ENCODE measurements at places on chromosomes 5 and 9.

- peak; percentile 95 for DNase-seq
Measured at GRCh38 chr5:180816608-180817534, 14.3 kb upstream of the MGAT1 start.

DNA sequence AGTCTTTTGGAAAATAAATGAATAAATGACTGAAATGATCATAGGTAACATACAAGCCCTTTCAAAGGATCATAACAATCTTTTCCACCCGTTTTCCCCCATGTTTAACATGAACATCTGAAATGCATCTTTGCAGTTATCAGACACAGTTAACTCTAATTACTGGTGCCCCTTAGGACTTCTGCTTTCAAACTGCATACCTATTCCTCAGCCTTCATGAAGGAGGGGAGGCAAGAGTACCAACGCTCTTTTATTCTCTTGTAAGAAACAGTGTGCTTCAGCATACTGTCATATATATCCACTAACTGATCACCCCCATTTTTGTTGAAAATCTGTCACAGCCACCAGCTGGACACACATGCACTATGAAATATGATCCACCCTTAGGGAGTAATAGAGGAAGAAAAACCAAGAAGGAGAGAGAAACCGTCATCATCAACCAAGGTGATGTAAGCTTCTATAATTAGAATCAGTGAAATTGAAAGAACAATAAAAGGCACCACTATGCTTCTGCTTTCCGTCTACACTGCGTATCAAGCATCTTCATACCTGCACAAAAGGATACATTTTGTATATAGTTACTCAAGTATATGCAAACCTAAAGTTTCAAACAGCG lies 98.7 kb downstream of the RAPGEF6 start:
- no peak for DNase-seq

- no peak for DNase-seq
Measured at GRCh38 chr9:85528607-85529006, 213.1 kb downstream of the AGTPBP1 start.

GRCh38 chr5:132462856-132463745 lies 27.5 kb downstream of the IRF1 start:
- no peak for DNase-seq

DNA sequence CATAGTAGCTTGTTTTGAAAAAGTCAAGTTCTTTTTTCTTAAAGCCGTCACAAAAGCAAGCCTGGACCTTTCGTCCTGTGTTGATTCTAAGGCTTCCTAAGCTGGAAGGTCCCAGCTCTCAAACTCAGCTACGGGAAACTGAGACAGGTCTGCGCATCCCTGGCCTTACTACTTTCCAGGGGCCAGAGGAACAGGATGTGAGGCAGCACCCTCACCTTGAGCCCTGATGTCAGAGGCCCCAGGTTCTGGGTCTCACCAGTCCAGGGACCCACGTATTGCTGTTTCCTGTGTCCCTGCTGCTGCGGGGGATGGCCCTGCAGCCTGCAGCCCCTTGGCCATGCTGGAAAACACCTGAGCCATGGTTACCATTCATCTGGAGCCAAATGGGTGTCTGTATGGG lies 123.9 kb downstream of the COL23A1 start:
- DNase-seq = no peak

- DNase-seq = peak; percentile 30
Measured at GRCh38 chr5:80959768-80960442, at the start of gene RASGRF2. TSS of gene RASGRF2 (plus strand) at chr5:80960363. CDS start at chr5:80960739, 376 bp downstream.

GRCh38 chr5:53030893-53031292 lies 41.7 kb downstream of the ITGA2 start:
- DNase-seq = no peak

DNA sequence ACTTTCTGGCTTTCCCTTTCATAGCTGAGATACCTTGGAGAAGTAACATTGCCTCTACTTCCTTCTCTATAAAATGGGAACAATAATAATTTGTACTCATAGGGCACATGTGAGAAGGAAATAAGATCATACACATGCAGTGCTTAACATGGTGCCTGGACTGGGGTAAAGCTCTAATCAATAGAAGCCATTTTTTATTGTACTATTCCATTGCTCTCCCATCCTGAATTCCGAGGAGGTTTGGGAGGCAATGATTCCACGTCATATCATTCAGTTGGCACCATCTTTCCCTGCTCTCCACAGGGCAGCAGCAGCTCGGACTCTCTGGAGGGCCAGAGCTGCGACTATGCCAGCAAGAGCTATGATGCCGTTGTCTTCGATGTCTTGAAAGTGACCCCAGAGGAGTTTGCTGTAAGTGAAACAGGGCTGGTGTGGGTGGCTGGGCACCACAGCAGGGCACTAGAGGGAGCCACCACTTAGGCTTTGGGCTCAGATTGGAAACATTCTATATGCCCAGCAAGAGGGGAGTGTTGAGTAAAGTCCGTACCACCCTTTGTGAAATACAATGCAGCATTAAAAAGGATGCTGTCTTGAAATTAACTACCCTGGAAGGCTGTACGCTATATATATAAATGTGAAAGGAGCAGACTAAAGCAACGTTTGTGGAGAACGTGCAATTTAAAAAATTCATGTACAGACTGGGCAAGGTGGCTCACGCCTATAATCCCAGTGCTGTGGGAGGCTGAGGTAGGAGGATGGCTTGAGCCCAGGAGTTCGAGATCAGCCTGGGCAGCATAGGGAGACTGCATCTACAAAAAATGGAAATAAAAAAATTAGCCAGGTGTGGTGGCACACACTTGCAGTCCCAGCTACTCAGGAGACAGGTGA lies 51.2 kb downstream of the RALGPS1 start:
- DNase-seq = peak; percentile 47

- DNase-seq = no peak
Measured at GRCh38 chr5:69493396-69494133, 975 bp downstream of the OCLN start.

DNA sequence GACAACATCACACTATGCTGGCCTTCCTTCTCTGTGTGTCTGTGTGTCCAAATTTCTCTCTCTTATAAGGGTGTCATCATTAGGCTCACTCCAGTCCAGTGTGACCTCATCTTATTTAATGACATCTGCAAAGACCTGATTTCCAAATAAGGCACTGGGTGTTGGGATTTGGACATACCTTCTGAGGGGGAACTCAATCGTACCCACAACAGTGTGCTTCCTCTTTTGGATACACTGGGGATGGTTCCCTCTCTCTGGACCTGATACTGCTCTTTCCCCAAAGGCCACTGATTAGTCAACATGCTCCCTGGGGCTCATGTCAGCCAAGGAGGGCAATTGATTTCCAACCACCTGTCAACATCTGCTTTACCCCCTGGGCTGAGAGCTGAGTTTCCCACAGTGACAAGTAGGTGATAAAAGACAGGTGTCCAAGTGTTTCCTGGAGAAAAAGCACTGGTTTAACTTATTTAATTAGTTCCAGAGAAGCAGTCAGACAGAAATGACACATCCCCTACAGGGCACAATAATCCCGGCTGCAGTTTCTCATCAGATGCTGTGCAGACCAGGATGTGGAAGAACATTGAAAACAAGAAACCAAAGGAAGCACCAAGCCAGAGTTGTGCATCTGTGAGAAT lies 17.8 kb upstream of the CEP72 start:
- no peak for DNase-seq

DNA sequence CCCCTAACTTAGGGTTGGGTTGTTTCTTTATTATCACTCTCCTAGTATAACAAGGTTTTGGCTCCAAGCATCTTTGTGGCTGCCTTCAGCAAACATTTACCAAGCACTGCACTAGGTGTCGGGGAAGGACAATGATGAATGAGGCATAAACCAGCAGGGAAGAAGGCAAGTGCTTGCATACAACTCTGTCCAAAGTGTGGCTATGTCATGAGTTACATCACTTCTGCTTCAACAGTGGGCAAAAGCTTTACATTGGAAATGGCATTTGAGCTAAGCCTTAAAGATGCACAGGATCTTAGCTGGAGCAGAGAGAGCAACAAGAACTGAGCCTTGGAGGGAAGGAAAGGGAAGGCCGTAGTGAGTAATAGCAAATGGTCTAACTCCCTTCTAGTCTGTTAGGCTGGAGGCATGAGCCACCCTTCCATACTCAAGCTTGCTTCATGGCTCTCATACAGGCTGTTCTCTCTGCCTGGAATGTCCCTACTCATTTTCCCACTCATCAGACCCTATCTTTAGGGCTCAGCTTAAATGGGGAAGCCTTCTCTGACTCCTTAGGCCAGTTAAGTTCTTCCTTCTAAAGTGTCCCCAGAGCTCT lies 121.8 kb downstream of the SEMA6A start:
- no peak for DNase-seq

DNA sequence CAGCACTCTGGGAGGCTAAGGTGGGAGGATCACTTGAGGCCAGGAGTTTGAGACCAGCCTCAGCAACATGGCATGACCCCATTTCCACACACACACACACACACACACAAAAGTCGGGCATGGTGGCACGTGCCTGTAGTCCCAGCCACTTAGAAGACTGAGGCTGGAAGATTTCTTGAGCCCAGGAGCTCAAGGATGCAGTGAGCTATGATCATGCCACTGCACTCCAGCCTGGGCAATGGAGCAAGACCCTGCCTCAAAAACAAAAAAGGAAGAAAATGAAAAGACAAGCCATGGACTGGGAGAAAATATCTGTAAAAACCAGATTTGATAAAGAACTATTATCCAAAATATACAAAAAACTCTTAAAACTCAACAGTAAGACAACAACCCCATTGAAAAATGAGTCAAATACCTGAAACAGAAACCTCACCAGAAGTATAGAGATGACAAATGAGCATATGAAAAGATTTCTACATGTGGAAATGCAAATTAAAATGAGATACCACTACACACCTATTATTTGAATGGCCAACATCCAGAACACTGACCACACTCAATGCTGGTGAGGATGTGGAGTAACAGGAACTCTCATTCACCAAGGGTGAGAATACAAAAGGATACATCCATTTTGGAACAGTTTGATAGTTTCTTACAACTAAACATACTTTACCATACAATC lies 24.7 kb downstream of the DNAJA1 start:
- DNase-seq = no peak

DNA sequence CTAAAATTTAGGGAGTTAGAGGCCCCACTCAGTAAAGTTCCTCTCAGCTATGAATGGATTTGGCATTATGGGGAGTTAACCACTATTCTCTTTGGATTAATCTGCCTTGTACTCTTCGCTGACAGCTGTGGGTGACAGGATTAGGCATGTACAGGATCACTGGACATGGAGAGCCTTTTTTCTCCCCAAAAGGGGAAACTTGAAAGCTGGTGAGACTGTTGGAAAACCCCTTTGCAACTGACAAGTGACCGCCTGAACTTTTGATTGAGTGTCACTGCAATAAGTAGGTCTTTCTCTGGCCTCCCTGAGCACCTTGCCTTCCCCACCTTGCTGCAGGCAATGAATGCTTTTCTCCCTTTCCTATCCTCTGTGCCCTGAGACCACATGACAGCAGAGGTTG lies 68.3 kb downstream of the ERP44 start:
- DNase-seq = no peak

DNA sequence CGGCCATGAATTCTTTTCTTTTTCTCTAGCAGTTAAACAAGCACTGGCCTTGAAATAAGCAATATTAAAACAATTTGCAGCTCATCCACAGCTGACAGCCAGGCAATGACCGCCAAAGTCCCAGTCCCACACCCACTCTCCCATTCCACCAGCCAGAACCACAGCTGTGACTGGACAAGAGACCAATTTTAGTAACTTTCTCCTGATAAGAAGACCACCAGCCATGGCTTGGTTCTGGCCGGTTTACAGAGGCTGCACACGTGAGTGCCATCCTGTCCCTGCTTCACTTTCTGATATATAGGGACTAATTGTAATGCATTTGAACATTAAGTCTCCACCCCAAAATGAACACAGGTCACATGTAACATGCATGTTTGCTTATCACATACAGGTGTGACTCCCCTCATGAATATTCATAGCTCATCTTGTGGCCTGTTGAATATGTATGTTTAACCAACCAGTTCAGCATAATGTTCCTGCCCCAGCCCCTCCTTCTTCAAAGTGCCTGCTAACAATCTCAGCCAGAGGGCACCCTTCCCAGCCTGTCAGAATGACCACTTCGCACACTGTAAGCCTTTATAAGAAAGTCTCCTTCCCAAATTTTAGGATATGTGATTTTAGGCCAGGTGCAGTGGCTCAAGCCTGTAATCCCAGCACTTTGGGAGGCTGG lies 23.9 kb upstream of the FANCC start:
- DNase-seq = peak; percentile 41

DNA sequence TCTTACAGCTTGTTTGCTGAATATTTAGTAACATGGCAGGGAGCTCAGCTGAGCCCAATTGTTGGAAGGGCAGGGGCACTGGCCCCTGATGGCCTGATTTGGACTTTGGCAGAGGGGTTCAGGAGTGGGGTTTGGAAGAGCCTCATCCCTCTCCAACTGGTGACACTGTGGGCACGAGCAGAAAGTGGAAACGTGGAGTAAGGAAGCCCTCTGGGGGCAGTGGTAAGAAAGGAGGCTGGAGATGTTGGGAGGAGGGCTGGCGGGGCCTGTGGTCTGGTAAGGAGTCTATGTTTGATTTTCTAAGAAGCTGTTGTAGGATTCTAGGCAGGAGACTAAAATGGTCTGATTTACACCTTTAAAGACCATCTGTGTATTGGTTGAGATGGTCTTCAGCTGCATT lies 208.9 kb downstream of the HSPA4 start:
- no peak for DNase-seq

GRCh38 chr5:113217619-113218184 lies 217.1 kb downstream of the TSSK1B start:
- no peak for DNase-seq

GRCh38 chr5:111551569-111552275 lies 39.4 kb upstream of the STARD4 start:
- peak; percentile 12 for DNase-seq

- DNase-seq = no peak
Measured at GRCh38 chr9:33461492-33461891, 12.2 kb downstream of the NOL6 start.

GRCh38 chr9:136576269-136576626 lies 30.4 kb upstream of the NOTCH1 start:
- DNase-seq = no peak

DNA sequence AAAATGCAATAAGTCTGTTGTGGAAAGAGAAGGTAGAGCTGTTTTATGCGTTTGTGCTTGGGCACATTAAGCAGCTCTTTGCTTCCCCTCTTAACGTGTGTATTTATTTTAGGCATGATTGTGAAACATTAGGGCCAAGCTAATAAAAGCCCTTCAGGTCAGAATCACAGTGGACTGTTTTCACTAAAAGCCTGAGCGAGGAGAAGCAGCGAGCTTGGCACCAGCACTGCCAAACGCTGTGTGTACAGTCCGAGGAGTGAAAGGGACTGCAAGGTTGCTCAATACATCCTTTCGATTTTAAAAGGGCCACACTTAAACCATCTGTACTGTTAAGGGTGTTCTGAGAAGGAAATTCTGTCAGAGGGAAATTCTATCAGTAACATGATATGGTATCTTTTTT lies 107.2 kb upstream of the CKMT2 start:
- no peak for DNase-seq
